ENCODE measurements at places on chromosomes 12 and 14.

DNA sequence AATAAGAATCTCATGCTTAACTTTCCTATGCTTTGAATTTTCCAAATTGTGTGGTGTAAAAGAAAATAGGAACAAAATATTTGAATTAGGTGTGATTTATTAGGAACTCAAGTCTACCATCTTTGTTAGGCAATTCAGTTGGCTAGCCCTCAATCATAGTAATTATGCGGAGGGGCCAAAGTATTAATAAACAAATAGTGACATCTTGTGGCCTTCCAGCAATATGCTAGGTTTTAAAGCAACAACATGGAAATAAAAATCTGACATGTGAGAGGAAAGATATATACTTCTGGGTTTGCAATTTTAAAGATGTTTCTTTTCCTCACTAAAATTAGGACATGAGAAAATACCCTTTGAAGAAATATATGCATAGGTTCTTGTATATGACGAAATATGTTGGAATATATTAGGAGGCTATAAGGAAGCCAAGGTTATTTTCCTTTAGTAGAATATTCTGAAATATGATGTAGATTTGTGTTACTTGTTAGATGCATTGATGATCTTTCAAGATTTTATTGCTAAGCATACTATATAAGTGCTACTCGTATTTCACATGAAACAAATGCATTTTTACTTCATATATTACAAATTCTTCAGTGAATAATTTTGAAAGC is 200.4 kb downstream of the PTPRO start:
- H3K36me3 ChIP-seq: no peaks in the 10 kb centered on the region
- H3K4me1 ChIP-seq: no peaks in the 10 kb centered on the region
- peak; percentile 36 for DNase-seq
- peaks cover 7% of the 10 kb centered on the region for H3K27me3 ChIP-seq
- no peak overlapping the region for H3K4me3 ChIP-seq

GRCh38 chr14:101033446-101034165 is 130.1 kb upstream of the RTL1 start:
- H3K27ac ChIP-seq: no peak overlapping the region
- no peak overlapping the region for H3K4me3 ChIP-seq
- no peaks in the 10 kb centered on the region for H3K4me1 ChIP-seq

DNA sequence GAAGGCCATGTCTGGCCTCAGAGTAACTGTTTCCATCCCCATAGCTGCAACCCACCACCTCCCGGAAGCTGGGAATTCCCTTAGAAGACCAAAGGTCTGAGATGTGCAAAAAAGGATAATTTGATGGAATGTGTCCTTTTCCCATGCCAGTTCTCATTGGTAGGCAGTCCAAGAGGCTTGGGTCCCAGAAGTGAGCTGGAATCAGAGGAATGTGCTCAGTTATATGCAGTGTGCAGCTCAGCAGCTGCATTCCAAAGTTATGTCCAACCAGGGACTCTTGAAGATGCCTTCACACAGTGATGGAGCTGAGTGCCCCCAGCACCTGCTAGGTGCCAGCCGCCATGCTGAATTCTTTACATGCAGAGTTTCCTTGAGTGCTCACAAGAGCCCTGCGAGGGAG is 583.9 kb upstream of the TBX3 start:
- H3K36me3 ChIP-seq: no peaks in the 10 kb centered on the region
- no peaks in the 10 kb centered on the region for H3K4me1 ChIP-seq
- H3K27me3 ChIP-seq: 0 out of 2 replicates have a peak, but pooled peaks cover under 1% of the 10 kb centered on the region
- no peak for DNase-seq

DNA sequence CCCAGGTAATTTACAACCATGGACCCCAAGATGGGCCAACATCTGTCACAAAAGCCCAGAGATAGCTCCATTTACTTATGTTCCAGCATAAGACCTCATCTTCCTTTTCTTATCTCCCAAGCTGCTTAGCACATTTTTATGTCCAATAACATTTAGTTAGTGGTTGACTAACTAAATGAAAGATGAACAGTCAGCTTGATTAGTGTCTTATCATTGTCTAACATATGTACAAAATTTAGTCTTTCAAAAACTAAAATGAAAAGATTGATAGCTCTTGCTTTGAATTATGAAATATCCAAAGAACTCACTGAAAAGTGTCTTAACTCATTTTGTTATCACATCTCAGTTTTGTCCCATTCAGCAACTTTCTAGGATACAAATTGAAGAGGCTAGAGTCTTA is 163.1 kb upstream of the EGLN3 start:
- no peak overlapping the region for H3K27ac ChIP-seq
- no peak overlapping the region for H3K4me3 ChIP-seq
- DNase-seq: no peak
- no peaks in the 10 kb centered on the region for H3K27me3 ChIP-seq
- no peaks in the 10 kb centered on the region for H3K4me1 ChIP-seq

DNA sequence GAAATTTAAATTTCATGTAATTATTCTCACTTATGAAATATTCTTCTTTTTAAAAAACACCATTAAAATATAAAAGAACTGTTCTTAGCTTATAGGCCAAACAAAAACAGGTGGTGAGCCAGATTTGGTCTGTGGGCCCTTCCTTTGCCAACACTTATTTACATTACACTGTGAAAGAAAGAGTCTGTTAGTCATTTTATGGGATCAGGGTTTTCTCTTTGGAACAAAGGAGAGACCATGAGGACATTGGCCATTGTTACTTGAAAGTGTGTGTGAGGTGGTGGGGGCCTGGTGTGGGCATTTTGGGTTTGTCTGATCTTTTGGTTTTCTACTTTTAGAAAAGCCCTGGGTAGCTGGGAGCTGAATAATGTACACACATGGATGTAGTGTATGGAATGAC is 62.7 kb downstream of the TTC6 start:
- peaks cover 9% of the 10 kb centered on the region for H3K4me1 ChIP-seq
- DNase-seq: no peak
- H3K27ac ChIP-seq: no peak overlapping the region
- no peak overlapping the region for H3K4me3 ChIP-seq

GRCh38 chr14:82642425-82642824 is 1108.8 kb upstream of the SEL1L start:
- H3K4me3 ChIP-seq: no peak overlapping the region
- H3K27ac ChIP-seq: no peak overlapping the region
- H3K4me1 ChIP-seq: no peaks in the 10 kb centered on the region
- no peaks in the 10 kb centered on the region for H3K36me3 ChIP-seq
- H3K27me3 ChIP-seq: no peaks in the 10 kb centered on the region

DNA sequence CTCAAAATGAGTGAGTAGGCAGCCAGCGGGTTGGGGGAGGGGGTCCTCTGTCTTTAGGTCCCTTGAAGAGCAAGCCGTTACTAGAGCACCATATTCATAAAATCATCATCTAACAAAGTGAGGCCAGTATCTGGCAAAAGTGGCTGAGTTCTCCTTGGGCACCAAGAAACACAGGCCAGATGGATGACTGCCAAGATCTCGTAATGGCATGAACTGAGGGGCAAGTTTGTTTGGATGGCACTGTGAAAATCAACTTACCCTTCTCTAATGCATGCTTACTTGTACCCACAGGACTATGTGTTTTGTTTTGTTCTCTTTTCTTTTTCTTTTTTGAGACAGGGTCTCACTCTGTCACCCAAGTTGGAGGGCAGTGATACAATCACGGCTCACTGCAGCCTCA is 41.6 kb downstream of the GNPTAB start:
- no peak for DNase-seq
- H3K4me1 ChIP-seq: no peaks in the 10 kb centered on the region

DNA sequence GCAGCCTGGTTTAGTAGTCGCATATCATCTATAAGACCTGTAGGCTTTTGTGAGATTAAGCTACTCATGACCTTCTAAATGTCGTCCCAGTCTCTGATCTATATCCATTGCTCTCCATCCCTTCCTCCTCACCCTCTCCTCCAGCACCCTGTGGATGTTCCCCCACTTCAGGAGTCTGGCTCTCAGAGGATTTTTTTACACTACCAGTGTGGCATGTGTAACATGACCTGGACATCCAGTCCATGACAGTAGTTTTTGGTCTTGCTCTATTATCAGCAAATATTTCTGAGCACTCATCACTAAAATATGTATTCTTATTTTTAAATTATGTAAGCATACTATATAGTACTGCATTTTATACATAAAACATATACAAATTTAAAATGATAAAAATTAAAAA is 142.1 kb downstream of the DYRK2 start:
- H3K4me1 ChIP-seq: peaks cover 5% of the 10 kb centered on the region
- no peaks in the 10 kb centered on the region for H3K36me3 ChIP-seq
- no peak overlapping the region for H3K27ac ChIP-seq
- no peak for DNase-seq

GRCh38 chr14:53517270-53517960 is 364.3 kb upstream of the DDHD1 start:
- no peaks in the 10 kb centered on the region for H3K36me3 ChIP-seq
- DNase-seq: no peak

DNA sequence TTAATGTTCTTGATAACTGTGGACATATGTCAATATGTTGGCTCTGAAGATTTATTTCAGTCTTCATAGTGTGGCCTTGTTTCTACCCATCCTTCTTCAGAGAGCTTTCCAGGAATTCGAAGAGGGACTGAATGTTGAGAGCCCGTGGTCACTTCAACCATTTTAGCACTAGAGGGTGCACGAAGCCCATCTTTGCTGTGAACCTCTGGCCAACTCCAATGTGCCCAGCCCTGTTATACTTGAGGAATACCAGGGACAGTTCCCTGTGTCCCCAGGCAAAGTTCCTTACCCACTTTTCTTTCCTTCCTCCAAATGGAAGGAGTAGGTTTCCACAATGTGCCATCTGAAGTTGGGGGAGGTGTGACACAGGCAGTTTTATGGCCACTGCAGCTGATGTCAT is 603.5 kb downstream of the RPL10L start:
- H3K4me3 ChIP-seq: no peak overlapping the region
- no peak overlapping the region for H3K27ac ChIP-seq

DNA sequence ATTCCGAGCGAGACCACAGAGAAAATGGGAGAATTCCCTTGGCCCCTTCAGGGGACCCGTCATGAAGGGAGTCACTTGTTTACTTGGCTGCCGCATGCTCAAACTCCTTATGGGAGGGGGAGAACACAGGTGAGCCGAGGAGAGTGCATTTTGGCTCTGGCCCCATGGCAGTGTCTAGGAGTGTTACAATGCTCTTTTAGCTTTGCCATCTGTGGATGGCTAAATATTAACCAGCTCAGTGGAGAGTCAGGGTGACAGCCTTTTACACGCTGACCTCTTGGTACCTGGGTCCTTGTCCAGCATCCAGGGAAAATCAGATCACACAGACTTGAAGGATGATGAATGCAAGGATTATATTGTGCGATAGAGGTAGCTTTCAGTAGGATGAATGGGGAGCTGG is 146.4 kb upstream of the ATXN7L3B start:
- no peak for DNase-seq
- H3K36me3 ChIP-seq: no peaks in the 10 kb centered on the region

DNA sequence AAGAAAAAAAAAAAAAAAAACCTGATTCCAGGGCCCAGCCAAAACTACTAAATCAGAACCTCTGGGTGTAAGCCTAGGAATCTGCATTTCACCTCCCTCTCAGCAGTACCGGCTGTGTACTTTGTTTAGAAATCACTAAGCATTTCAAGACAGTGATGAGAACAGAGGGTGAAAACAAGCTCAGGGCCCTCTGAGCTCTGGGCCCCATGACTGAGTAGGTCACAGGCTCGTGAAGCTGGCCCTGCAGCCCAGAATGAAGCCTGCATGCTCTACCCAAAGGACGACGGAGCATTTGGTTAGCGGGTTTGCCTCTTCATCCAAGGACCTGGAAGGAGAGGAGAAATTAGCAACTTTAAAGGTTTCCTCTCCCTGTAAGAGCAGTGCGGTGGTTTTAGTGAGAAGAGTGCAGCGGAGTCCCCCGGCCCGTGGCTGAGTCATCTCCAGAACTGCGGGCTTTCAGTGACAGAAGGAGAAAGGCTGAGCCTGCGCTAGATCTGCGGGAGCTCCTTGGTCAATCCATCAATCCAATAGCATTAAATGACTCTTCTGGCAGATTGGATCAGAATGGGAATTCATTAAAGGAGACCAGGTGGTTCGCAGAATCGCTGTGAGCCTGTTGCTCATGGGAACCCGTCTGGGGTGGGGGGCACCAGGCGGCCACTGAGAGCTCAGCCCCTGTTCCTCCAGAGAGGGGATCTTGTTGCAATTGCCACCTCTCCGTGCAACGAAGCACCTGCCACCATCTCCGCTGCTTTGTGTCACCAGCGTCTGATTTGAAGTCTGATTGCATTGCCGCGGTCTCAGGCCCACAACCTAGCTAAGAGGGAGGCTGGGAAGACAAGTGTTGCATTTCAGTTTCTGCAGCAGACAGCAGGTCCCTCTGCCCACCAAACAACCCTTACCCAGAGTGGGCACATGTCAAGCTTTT is 7.3 kb downstream of the IL31 start:
- no peaks in the 10 kb centered on the region for H3K27me3 ChIP-seq
- H3K27ac ChIP-seq: no peak overlapping the region
- no peak overlapping the region for H3K4me3 ChIP-seq
- no peaks in the 10 kb centered on the region for H3K4me1 ChIP-seq
- H3K36me3 ChIP-seq: no peaks in the 10 kb centered on the region

GRCh38 chr12:30384976-30385375 is 310.7 kb downstream of the IPO8 start:
- H3K27me3 ChIP-seq: no peaks in the 10 kb centered on the region
- H3K36me3 ChIP-seq: no peaks in the 10 kb centered on the region
- DNase-seq: no peak

DNA sequence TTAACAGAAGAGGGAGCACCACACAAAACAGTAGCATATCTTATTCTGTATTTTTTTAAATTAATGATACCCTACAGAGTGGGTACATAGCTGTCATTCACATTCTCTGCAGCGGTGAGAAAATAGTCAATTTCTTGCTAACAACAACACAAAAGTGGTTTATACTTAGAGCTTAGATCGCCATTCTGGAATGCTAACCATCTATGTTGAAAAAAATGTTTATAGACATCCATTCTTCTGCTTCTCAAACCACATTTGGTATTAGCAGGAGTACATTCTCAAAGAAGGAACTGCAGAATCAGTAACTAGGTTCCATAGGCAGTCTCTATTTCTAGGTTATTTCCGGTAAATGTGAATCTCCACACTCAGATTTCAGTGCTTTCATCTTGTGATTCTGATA is 185.9 kb downstream of the PPFIA2 start:
- no peak overlapping the region for H3K4me3 ChIP-seq
- H3K27me3 ChIP-seq: no peaks in the 10 kb centered on the region
- DNase-seq: no peak

- peak; percentile 56 for DNase-seq
- H3K27ac ChIP-seq: no peak overlapping the region
- peaks cover 30% of the 10 kb centered on the region for H3K27me3 ChIP-seq
- no peak overlapping the region for H3K4me3 ChIP-seq
- H3K36me3 ChIP-seq: no peaks in the 10 kb centered on the region
These were observed 38.5 kb downstream of the SPTB start for GRCh38 chr14:64841121-64841651.

GRCh38 chr12:7479771-7480170 is 23.8 kb downstream of the CD163 start:
- H3K4me3 ChIP-seq: no peak overlapping the region
- no peaks in the 10 kb centered on the region for H3K36me3 ChIP-seq
- no peaks in the 10 kb centered on the region for H3K4me1 ChIP-seq
- DNase-seq: no peak

GRCh38 chr14:20490563-20490962 is 14.8 kb upstream of the RNASE10 start:
- peaks cover 42% of the 10 kb centered on the region for H3K4me1 ChIP-seq
- no peak overlapping the region for H3K4me3 ChIP-seq
- no peaks in the 10 kb centered on the region for H3K27me3 ChIP-seq
- H3K27ac ChIP-seq: no peak overlapping the region

- no peak overlapping the region for H3K4me3 ChIP-seq
- H3K4me1 ChIP-seq: peaks cover 8% of the 10 kb centered on the region
- H3K27me3 ChIP-seq: no peaks in the 10 kb centered on the region
- H3K27ac ChIP-seq: no peak overlapping the region
- no peak for DNase-seq
These were observed 388.0 kb downstream of the VRK1 start for GRCh38 chr14:97185186-97185585.

Measured in HCT116 (cell line).